Dermis microvascular lymphatic vessel endothelial cell (primary cell): ENCODE measurements at places on chromosomes 16 and 17. TPM values are rescaled to one million over a fixed set of nuclear protein-coding genes. Genes with fewer than 3 reads are reported as not detected.

DNA sequence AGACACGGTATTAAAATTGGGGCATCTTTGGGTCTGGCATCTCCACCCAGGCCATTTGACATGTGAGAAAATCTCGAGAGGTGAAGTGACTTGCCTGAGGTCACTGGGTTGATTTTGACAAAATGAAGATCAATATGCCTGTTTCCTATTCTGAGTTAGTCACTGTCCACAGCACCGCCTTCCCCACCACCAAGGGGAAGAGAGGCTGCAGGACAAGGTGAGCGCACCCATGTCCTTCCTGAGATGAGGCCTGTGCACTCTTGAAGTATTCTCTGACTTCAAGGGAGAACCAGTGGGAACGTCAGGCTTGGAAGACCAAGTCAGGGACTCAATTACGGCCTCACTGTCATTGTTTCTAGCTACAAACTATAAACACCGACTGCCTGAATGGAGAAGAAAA is 49.9 kb upstream of the WSB1 start:
- no peak for DNase-seq

GRCh38 chr17:74276541-74277009 is 2.5 kb downstream of the DNAI2 start:
- DNase-seq = no peak

DNA sequence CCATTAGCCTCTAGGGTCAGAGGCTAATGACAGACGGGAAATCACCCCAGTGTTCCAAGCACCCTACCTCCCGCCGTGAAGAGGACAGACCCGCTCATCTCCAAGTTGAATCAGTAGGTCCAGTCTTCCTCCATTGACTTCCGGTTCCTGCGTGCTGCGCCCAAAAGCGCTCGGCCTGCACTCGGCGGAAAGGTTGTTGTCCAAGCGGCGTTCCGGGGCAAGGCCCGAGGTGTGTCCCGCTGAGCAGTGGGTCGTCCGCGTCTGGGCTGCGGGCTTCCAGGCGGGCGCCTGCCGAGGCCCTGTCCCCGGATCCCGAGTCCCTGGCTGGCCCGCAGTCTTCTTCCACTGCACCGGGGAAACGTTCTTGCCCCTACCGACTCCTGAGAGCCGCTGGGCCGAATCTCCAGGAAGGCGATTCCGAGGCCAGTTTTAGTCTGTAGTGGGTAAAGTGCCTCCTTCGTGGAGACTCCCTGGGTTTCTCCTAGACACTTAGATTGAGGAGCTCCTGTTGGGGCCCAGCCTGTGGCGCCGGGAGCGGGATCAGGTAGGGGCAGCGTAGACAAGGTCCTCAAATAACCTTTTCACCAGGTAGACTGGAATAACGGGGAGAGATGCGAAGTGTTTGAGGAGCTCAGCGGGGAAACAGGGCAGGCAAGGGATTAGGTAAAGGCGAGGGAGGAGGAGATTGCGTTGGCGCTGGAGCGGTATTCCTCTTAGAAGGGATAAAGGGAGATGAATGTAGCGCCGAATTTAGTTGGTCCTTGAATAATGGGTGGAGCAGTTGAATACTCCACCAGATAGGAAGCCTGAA is at the start of gene TEFM:
TEFM (minus strand) TSS at position 138 of the 811 bp plus-strand sequence; CDS start at position 98, 40 bp downstream.
- DNase-seq = peak; percentile 84

DNA sequence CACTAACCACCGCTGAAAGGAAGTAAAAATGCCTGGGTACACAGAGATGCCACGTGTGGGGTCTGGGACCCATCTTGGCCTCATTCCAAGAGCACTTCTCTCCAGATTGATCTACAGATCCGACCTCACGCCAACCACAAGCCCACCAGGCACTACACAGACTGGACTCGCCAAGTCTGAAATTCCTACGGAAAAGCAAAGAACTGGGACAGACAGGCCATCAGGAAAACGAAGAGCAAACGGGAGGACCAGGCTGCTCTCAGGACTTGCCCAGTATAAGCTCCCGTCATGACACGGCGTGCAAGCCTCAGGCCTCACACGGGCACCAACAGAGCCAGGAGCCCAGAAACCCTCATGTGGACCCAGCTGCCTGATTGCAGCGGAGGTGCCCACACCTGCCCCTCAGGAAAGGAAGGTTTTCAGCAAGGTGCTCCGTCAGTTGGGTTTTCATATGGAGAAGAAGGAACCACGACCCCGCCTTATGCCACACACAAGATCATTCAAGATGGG is 20.1 kb upstream of the C16orf95 start:
- no peak for DNase-seq

- DNase-seq = no peak
Measured at GRCh38 chr16:89417352-89417751, 73.0 kb downstream of the ANKRD11 start.

GRCh38 chr16:81315271-81316175 is 761 bp downstream of the GAN start:
- peak; percentile 11 for DNase-seq

DNA sequence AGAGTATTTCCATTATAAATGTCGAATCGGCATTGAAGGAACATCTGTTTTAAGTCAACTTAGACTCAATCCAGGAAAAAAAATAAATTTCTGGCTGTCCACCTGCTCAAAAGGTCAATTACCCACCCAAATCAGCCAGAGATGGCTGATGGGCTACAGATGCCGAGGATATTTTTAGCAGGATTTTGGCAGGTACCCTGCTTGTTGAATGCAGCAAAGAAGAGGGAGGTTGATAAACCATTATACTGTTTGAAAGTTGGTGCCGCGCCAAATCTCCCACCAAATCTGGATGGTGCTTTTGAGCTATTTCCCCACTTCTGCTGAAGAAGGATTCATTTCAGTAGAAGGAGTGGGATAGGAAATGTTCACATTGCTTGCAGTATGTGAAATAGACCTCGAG is 537.7 kb downstream of the MAF start:
- no peak for DNase-seq

DNA sequence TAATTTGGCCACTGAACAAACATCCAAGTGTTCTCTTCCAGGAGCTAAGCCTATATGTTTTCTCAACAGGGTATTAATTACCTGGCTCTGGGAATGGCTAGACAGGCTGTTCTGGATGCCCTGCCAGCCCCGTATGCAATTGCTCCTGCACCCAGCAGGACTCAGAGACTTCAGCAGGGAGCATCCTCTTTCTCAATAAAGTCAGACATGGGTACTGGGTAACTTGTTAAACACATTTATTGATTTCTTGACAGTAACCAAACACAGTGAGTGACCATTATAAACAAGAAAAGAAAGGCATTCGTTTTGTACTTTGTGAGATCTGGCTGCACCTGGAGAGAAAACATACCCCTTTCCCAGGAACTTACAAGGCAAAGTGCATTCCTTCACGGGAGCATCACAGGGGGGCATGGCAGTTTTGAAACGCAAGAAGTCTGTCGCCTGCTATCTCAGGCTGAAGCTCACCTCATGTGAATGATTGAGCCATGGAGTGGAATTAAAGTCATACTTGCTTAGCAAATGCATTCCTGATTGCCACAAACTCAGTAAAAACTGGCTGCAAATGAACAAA is 369.8 kb downstream of the UTP18 start:
- DNase-seq = no peak

GRCh38 chr16:17227278-17227677 is 243.5 kb downstream of the XYLT1 start:
- no peak for DNase-seq

DNA sequence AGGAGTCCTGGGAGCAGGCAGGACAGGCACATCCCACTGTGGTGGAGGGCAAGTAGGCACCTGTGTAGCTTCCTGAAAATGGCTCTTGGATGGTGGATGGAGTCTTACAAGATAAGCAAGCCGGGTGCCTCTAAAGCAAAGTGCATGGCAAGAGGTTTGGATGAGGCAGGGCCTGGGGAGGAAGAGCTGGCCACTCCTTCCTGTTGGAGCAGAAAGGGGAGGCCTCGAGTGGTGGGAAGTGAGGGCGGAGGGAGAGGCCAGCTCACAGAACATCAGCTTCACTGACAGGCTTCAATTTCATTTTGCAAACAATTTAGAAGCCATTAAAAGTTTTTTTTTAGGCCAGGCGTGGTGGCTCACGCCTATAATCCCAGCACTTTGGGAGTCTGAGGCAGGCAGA is 31.0 kb downstream of the CD300A start:
- DNase-seq = no peak

GRCh38 chr16:55324285-55325079 is 479 bp downstream of the IRX6 start:
- DNase-seq = no peak

- DNase-seq = no peak
Measured at GRCh38 chr17:44152875-44153274, 11.1 kb downstream of the HROB start.

DNA sequence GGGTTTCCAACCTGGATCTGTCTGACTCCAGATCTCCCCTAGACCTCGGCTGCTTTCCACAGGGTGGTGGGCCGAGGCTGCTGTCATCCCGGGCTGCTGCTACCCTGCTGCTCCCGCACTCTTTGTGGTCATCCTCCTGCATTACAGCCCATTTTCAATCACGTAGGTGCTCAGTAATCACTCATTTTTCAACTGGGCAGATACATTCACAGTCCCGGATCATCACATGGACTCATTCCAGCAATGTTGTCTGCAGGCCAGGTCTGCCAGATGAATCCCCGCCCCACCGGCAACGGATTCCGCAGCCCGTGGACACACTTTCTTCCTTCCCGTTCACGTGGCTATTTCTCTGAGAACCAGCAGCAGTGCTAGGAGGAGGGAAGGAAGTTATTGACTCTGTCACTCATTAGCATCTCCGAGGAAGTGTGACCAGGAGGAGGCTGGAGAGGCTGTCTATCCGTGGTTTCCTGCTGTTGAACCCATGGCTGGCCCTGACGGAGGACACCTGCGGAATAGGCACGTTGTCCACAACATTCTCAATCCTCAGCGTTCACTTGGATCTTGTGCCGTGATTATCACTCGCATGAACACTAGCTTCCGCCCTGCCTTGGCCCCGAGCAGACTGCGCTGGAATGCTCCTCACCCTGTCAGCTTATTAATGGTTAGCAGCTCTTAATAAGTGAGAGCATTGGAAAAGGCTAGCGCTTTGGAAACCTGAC is 14.7 kb upstream of the ZCCHC14 start:
- DNase-seq = peak; percentile 63

DNA sequence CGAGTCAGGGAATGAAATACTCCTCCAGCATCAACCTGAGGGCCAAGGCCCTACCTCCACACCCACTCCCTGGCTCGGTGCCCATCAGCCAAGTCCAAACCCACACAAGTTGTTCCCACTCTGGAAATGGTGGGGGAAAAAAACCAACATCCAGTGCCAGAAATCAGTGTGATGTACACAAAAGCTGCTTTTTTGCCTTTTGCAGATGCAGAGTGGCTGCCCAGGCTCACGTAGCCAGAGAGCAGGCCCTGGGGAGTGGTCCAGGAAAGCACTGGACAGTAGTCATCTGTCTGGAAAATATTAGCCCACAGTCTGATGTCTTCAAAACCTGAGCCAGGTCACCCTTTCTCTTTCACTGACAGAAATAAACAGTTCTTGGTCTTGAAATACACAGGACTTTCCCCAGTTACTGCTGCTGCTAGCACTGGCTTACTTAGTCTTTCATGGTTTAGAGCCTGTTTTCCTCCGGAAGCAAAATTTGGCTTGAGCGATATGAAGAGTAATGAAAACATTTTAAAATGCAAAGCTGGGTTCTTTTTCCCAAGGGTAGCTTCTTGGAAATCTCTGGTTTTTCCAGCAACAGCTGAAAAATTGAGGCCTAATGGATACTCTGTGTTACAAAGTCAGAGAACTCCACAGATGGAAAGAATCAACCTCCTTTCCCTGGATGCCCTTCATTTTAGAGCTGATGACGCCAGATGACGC is 18.2 kb upstream of the NOS2 start:
- DNase-seq = no peak

GRCh38 chr17:6352801-6353560 is 81.9 kb downstream of the AIPL1 start:
- DNase-seq = no peak

- DNase-seq = no peak
Measured at GRCh38 chr16:10265770-10266615, 83.8 kb upstream of the GRIN2A start.

- DNase-seq = no peak
Measured at GRCh38 chr16:84344781-84345180, 23.6 kb upstream of the ATP2C2 start.

DNA sequence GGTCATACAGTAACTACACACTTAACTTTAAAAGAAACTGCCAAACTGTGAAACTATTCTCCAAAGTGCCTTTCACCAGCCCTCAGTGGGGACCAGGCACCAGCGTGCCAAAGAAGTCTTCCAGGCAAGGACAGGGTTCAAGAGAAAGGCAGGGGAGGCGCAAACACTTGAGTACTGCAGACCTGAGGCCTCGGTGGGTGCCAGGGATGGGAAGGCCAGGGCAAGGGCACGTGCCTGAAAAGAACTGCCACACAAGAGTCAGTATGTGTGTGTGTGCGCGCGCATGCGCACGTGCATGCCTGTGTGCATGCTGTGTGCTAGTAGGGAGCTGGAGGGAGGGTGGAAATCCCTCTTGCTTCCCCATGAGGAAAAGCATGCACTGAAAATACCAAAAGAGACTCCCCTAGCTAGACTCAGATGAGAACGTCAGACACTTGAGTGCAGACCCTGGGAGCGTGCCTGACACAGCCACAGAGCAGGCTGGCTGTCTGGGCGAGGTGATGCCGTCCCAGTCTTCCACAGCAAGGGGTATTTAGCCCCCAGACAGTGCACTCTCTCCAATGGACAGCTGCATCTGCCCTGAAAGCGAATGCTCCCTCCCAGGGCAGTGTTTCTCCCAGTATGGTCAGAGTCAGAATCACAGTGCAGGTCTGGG is 40.1 kb upstream of the GSG1L start:
- no peak for DNase-seq

DNA sequence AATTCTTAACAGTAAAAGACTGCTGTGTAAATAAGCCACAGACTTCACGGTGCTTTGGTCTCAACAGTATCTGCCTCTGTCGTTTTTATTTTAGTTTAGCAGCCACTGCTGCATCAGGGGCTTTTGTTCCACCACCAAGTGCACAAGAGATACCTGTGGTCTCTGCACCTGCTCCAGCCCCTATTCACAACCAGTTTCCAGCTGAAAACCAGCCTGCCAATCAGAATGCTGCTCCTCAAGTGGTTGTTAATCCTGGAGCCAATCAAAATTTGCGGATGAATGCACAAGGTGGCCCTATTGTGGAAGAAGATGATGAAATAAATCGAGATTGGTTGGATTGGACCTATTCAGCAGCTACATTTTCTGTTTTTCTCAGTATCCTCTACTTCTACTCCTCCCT is 7.9 kb downstream of the HERPUD1 start:
- no peak for DNase-seq

DNA sequence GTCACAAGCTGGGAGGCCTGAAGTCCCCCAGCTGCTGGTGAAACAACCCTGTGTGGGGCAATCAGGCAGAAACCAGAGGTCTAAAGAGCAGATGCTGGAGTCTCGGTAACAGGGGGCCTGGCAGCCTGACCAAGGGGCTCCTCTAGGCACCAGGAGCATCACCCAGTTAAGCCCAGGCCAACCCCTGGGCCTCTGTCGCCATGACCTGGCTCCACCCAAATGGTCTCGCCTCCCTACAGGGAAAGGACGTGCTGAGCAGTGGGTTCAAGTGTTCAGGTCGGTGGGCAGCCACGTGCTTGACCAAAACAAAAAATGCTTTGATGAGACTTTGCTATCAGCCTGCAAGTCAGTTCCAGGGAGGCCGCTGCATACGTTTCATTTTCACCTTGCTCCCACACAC is 240.3 kb downstream of the ZNF423 start:
- DNase-seq = no peak

The HOXB4 gene
- total RNA-seq = 0.90 and 1.0 TPM in 2 replicates

The C17orf78 gene
- total RNA-seq = not detected in 2 replicates

The FOXJ1 gene
- not detected in 2 replicates for total RNA-seq

The CCT6B gene
- 0.39 and 0.63 TPM in 2 replicates for total RNA-seq

The CSH2 gene
- not detected in 2 replicates for total RNA-seq

The SNN gene
- 41.6 and 46.0 TPM in 2 replicates for total RNA-seq

The SOX8 gene
- total RNA-seq = 0.26 and 0.51 TPM in 2 replicates

The KRTAP9-8 gene
- total RNA-seq = not detected in 2 replicates

The TEX19 gene
- total RNA-seq = not detected in 2 replicates
